ENCODE measurements at places on chromosomes 2 and 18.

DNA sequence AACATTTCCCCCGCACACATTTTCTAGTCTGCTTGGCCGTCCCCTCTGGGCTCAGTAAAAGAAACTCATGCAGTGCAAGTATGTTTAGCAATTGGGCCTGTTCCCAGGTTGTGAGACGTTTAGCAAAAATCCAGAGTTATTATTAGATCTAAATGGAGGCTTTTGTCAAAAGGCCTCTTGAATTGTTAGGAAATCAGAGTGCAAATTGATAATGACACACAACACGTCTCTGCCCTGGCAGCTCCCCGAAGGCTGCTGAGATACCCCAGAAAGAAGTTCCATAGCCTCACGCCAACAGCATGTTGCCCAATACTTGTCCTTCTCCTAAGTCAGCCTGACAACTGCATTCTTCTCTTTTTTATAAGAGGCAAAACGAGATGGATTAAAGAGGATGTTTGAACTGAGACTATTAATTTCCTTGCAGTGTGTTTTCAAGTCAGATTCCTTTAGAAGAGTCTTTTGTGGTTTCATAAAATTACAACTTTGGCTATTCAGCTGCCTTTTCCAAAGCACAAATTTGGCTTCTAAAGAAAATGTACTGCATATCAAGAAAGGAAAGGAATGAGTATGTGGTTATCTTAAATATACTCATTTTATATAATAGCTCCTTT lies 202.2 kb downstream of the TRIB2 start:
- no peak for DNase-seq

DNA sequence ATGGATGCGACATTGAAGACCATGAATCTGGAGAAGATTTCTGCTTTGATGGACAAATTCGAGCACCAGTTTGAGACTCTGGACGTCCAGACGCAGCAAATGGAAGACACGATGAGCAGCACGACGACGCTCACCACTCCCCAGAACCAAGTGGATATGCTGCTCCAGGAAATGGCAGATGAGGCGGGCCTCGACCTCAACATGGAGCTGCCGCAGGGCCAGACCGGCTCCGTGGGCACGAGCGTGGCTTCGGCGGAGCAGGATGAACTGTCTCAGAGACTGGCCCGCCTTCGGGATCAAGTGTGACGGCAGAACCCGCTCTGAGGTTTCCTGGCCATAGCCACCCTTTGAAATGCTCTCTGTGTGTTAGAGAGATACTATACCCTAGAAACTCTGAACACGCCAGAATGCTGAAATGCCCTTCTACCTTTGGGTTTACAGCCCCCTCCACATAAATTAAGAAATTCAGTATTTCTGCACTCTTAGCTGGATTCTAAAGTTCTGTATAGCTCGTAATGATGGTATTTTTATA lies 659 bp downstream of the CHMP1B start:
- no peak for DNase-seq

GRCh38 chr2:218717262-218717661 lies 6.6 kb downstream of the TTLL4 start:
- DNase-seq = no peak

DNA sequence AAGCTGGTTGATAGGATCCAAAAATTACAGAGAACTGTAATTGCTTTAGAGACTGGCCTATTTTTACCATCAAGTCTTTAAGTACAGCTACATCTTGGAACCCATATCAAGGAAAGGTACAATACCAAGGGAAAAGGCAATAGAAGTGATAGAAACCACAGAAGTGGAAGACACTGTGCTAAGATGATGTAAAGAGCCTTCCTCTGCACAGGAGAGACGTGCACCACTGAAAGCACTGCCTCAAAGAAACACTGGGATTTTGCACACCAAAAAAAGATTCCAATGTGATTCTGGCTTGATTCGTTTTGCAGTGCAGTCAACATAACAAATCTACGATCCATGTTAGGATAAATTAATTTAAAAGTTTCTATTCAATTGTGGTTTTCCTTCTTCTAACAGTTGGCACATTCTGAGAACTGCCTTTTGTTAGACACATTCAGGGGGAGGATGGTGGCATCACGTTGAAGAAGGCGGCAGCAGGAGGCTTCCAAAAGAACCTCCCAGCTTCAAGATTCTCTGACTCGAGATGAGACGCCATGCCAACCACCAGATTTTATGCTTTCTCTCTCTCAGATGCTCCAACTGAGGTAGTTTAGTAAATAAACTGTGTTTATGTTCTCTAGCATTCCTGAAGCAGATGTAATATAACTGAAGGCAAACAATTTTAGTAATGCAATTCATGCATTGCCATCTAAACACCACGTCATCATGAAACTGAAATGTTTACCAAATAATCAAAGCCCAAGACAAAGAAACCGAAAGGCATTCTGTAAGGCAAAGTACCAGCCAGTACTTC lies 102.9 kb downstream of the BCL2 start:
- no peak for DNase-seq

GRCh38 chr18:46518438-46518837 lies 138.6 kb downstream of the LOXHD1 start:
- no peak for DNase-seq

GRCh38 chr18:51398104-51398503 lies 200.6 kb upstream of the MEX3C start:
- no peak for DNase-seq

DNA sequence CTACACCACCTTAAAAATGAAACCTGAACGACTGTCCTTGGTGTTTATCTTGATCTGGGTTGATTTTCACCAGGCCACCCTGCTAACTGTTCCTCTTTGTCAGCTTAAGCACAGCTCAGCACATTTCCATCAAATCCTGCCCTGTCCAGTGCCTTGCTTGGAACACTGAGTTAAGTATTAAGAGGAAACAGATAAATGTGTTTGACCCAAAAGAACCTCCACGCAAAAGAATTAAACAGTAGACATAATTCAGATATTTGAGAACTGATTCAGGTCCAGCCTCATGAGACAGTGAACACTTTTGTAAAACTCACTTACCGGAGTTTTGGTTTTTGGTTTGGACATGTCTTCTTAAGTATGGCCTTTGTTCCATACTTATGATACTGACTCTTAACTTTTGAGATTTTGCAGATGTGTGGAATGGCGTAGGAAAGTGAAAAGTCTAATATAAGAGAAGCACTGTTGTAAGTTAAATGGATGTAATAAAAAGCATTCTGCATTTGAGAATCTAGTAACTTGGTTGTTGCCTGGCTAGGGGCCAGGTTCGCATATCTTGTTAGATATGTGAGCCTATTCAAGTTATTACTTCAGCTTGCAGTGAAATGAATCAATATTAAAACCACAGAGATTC lies 88.9 kb upstream of the SERPINE2 start:
- no peak for DNase-seq

DNA sequence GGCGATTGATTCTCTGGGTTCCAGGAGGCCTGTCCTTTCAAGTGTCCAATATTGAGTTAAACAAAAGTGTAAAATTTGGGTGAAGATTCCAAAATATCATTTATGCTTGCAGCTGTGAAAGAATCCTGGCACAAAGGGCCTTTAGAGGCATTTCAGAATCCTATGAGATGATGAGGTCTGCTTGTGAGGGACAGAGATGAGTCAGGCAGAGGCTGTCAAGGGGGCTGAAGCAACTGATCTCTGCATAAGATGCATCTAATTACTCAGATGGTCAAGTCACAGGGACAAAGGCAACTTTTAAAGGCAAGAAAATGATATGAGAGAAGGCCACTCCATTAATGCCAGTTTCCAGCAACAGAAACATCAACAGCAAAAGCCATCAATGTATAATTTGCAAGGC lies 78.8 kb downstream of the FHOD3 start:
- DNase-seq = no peak

DNA sequence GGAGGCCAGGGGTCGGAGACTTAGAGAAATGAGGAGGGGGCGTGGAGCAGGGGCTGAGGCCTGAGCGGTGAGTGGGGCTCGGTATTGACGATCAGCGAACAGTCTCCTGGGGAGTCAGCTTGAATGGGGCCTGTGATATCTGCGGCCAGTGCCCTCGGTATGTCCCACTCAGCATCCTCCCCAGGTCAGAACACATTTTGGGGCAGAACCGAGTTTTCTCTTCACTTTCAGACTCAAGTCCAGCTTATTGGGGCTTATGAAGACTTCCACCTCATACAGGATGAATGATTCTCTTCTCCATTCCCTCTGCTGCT lies 82.6 kb downstream of the RRM2 start:
- DNase-seq = no peak

DNA sequence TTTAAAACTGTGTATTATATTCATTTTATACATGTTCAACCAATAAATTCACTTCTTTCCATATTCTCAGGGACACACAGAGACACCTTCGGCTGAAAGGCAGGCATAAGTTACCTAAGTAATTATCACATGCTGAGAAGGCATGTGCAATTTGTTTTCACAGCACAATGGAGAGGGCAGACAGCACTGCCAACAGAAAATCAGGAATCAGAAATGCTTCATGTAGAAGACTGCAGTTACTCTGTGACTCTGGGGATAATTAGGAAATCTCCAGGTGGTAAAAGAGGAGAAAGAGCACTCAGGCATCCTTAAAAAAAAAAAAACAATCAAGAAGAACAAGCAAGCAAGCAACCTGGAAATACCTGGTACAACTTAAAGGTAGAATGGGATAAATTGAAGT lies 49.3 kb downstream of the DSEL start:
- no peak for DNase-seq

- DNase-seq = no peak
These were observed 287.0 kb downstream of the TCF4 start for GRCh38 chr18:55300936-55301531.
